ENCODE measurements at places on chromosomes 7 and 10.

GRCh38 chr10:3006607-3007006 lies 60.7 kb upstream of the PFKP start:
- no peak for DNase-seq

GRCh38 chr10:725302-725701 lies 35.8 kb upstream of the DIP2C start:
- no peak for DNase-seq

GRCh38 chr7:38335128-38335491 lies 61.7 kb upstream of the TARP start:
- DNase-seq: no peak

- peak; percentile 6 for DNase-seq
Observed at GRCh38 chr7:129828078-129828762, 124.5 kb downstream of the UBE2H start.

DNA sequence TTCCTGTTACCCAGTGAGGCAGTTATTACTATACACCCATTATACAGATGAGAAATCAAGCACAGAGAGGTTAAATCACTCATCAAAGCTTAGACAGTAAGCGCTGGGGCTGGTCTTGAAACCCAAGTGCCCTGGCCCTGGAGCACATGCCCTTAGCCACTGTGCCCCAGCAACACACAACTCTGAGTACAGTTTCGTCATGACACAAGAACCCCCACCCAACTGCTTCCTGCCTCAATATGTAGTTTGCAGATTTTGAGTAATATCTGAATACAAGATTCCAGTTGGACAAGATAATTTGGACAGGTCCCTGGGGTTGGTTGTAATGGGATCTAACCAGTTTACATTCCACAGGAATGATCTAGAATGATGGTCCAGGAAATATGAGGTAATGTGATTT lies 62.8 kb downstream of the SH3PXD2A start:
- no peak for DNase-seq

- DNase-seq: peak; percentile 62
Observed at GRCh38 chr7:12067156-12067831, 143.8 kb upstream of the TMEM106B start.

GRCh38 chr10:46198516-46198915 lies 88.3 kb upstream of the ANTXRL start:
- no peak for DNase-seq

- no peak for DNase-seq
Observed at GRCh38 chr7:137953665-137954470, 48.0 kb downstream of the CREB3L2 start.

- DNase-seq: peak; percentile 24
Observed at GRCh38 chr10:29737074-29737593, 102.4 kb upstream of the SVIL start.

GRCh38 chr10:31771331-31771831 lies 157.2 kb downstream of the ARHGAP12 start:
- DNase-seq: no peak

DNA sequence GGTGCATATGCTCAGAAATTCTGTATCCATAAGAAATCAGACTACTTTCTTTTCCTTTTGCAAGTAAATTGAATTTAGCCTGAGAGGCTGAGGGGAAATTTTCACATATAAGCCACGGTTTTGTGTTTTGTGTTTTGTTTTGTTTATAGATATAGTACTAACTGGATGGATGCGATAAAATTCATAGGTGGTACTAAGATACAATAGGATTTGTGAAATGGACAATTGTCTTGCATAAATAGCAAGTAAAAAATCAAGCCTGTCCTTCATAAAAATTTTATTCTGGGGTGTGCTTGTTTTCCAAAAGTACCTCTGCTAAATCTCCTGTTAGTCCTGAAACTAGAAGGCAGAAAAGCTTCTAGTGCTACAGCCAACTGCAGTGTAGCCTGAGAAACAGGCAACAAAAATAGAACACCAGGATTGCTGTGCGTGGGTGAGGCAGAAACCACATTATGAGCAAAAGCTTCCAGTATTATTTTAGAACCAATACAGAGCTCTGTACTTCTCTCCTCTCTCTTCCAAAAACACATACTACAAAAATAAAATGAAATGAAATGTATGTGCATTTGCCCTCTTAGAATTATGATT lies 634 bp upstream of the HDAC9 start:
- peak; percentile 18 for DNase-seq

DNA sequence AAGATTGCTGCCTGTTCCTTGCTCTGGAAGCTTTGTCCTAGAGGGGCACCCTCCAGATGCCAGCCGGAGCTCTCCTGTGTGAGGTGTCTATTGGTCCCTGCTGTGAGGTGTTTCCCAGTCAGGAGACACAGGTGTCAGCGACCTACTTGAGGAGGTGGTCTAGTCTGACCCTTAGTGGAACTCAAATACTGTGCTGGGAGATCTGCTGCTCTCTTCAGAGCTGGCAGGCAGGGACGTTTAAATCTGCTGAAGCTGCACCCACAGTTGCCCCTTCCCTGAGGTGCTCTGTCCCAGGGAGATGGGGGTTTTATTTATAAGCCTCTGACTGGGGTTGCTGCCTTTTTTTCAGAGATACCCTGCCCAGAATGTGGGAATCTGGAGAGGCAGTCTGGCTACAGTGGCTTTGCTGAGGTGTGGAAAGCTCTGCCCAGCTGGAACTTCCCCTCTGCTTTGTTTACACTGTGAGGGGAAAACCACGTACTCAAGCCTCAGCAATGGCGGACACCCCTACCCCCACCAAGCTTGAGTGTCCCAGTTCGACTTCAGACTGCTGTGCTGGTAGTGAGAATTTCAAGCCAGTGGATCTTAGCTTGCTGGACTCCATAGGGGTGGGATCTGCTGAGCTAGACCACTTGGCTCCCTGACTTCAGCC lies 119.2 kb downstream of the PPP1R9A start:
- no peak for DNase-seq

DNA sequence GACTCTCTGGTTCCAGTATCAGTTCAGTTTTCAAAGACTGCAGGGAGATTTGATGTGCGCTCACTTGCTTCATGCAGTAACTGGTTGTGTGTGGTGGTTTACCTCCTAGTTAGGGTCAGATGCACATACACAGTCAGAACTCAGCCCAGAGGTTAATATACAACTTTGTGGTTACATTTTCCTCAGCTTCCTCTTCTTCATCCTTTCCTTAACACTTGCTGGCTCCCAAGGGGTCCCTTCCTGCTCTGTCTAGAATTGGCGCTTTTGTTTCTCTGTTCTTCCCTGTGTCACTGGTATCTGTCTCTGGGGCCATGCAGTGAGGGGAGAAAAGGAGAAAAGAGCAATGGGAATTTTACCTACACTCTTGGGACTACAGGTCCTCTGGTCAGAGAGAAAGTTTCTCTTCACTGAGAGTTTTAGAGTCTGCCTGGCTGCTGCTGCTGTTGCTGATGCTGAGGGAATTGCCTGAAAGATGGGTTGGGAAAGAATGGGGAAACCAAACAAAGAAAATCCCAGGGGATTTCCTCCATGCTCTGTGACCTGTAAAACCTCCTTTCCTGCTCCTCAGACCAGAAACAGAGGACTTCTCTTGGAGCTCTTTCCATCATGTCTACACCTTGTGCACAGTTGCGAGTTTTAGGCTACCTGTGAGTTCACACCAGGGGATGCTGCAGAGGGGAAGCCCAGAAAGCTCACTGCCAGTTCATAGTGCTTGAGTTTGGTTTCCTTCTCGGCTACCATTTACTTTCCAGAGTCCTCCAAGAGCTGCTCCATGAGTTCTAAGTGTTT lies 74.6 kb downstream of the WDFY4 start:
- no peak for DNase-seq

DNA sequence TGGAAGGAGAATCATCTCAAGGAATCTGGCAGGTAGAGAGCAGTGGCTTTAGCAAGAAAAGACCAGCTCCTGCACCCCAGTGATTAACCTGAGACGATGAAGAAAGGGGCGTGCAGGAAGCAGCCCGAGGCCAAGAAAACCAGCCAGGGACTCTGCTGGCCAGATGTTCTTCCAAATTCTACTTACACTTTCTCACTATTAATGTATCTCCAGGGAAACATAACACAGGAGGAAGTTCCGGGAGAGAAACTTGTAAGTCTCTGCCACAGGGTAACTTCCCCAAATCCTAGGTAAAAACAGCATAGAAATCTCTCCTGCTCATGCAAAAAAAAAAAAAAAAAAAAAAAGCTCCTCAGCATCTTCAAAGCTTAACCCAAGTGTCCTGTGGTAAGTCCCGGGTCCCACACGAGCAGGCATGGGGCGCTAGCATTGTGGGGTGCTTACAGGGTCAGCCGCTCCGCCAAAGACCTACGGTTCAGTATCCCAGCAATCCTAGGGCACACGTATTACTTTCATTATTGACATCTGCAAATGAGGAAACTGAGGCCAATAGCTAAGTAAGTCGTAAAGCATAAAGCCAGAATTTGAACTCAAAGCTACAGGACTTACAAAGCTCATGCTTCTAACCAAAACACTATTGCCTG lies 97.2 kb upstream of the GNA12 start:
- DNase-seq: peak; percentile 3

DNA sequence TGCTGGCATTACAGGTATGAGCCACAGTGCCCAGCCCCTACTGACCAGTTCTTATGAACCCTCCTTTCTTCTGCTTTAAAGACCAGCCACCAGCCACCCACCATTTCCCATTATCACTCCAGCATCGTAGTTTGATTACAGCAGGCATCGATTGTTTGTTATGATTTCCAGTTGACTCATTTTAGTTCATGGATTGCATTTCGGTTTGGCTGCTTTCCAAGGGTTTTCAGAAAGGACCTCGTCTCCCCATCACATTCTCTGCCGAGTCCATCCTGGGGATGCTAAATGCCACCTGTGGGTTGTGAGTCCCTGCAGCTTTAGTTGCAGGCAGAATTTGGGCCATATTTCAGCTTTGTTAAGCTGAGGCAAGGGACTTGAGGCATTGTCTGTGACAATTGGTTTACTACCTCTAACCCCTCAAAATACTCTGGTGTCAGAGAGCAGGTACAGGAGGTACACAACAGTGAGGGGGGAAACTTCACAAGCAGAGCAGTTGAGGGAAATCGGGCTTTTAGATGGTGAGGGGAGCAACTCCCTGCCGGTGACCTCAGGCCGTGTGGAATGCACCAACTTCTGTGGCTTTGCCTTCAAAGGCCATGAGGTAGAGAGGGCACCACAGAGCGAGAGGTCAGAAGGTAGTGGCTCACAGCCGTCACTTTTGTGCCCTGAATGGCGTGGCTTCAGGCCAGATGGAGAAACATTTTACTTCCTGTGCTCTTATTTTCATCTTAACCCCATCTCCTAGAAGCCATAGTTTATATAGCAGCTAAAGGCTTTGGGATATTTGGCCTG lies 203.8 kb downstream of the CCDC3 start:
- DNase-seq: no peak

GRCh38 chr7:42624471-42624870 lies 287.4 kb downstream of the C7orf25 start:
- DNase-seq: no peak

DNA sequence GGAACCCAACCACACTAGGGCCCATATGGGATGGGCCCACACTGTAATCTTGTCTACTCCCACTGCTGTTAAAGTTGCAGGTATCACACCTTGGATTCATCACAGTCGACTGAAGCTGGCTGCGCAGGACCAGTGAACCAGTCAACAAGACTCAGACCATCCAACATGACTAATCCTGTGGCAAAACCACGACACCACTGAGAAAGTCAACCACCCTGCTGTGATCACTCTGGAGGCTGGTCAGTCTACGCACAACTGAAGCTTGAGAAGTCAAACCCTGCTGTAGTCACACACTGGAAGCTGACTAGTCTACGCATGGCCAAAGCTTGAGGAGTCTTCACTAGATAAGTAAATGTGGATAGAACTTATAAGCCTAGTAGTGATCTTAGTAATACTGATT lies 9.6 kb upstream of the CYREN start:
- DNase-seq: peak; percentile 25

DNA sequence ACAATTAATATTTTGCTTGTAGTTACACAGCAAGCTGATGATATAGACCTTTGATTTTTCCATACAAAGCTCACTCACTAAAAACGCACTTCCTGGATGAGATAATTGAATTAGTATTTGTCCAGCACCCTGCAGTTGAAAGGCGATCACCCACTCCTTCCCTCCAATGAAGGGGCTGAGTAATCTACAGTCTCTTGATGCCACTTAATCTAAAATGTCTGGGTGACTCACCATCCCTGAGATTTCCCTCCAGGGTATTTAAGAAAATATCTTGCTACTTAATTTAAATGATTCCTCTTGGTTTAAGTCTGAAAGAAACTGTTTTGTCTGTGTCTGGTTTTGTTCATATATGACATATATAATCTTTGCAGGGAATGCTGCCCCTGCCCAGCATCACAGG lies 515.3 kb downstream of the GRID1 start:
- no peak for DNase-seq

DNA sequence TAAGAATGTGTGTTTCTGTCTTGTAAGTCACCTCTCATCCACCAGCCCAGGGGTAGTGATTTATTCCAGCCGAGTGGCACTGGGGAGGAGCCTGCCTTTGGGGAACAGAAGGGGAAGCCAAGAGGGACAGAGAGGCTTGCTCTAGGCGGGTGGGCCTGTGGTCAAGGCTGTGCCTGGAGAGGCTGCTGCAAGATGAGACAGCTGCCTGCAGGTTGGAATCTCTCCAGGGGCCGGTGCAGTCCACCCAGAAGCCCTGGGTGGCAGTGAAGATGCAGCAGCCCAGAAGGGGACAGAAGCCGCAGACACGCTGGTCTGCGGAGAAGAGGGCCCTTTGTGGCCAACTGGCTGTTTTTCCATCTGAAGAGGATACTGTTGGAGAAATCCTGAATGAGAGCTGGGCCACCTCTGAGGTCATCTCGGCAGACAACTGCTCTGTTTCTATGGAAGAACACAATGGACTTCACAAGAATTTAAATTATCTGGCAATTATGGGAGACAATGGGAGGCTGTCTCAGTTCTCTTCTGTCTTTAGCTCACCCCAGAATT lies 175.7 kb downstream of the GFRA1 start:
- no peak for DNase-seq

DNA sequence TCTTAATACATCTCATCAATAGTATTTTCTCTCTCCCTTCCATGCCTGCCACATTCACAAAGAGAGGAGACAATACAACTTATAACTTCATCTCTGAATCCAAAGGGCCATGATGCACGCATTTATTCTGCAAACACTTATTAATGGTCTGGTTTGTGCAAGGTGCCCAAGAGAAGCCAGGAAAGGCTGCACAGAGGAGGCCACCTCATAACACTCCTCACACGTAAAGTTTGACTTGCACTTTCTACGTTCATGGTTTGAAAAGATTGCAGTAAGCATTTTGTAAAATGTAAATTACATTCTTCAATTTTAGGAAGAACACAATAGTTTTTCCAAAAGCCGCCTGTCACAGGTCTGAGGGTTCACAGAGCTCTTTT lies 1.2 kb upstream of the PALS2 start:
- peak; percentile 35 for DNase-seq

GRCh38 chr7:69920797-69921196 lies 322.5 kb downstream of the AUTS2 start:
- no peak for DNase-seq

Measured in activated CD4-positive, alpha-beta memory T cell treated with anti-CD3 and anti-CD28 coated beads for 36 hours (primary cell).